ENCODE measurements at places on chromosomes 2 and 18.

DNA sequence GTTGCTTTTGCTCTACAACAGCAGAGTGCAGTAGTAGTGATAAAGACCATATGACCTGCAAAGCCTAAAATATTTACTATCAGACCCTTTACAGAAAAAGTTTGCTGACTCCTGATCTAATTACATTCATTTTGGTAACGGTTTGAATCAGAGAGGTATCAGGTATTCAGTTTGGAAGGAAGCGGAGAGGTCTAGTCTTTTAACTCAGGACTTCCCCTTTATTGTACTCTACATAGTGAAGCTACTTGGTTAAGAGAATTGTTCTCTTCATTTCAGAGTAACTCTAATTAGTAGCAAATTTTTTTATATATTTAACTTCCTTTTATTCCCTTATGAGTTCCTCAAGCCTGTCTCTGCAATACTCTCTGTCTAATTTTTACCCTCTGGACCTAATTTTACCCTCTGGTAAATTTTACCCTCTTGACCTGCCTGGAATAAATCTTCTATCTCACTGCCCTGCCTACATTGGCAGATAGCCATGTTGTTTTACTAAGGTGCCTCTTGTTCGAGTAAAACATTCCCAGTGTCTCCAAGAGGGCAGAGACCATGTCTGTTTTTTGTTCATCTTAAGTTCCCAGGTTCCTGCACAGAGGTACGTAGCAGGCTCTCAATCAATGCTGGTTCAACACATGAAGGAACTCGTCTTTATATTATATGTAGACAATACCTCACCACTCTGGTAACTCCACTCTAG lies 170.6 kb downstream of the DNAH6 start:
- DNase-seq: no peak

DNA sequence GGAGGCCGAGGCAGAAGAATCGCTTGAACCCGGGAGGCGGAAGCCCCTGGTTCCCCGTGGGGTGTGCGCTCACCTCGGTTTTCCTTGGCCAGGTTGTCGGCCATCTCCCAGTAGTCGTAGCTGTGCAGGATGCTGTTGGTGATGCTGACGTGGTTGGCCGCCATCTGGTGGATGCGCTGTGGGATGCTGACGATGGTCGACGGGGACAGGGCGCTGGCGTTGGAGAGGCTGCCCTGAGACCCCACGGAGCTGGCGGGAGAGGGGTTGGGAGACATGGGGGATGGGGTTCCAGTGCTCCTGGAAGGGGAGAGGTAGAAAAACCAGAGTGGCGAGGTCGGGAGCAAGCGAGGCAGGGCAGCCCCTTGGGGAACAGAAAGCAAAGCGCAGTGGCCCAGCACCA lies 64.4 kb upstream of the REV1 start:
- DNase-seq: no peak

GRCh38 chr18:3245185-3245564 lies 2.4 kb upstream of the MYL12A start:
- no peak for DNase-seq

DNA sequence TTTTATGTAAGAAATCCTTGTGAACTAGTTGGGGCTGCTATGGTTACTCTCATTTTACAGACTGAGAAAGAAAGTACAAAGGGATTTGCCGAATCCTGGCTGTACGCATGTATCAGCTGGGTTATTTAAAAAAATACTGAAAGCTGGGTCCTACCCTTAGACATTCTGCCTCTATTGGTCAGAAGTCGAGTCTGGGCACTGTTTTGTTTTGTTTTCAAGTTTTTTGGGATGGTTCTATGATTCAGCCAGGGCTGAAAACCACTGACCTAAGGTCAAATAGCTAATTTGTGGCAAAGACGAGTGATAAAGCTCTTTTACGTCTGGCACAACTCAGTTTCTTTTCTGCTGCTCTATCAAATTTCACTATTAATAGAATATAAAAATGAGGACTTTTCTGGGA lies 5.9 kb upstream of the SLC8A1 start:
- DNase-seq: no peak

DNA sequence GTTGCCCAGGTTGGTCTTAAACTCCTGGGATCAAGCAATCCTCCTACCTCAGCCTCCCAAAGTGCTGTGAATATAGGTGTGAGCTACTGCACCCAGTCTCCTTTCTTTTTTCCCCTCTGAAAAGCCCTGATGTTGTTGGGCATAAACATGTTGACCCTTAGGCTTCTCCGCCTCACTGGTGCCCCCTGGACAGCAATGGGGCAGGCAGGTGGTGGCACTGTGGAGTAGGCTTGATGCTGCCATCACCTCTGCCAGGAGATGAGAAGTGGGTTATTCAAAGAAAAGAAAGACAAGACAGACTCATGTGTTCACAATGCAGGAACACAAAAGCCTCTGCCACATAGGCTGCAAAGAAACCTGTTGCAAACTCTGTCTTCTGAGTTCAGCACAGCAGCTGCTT lies 169.9 kb downstream of the EN1 start:
- no peak for DNase-seq

DNA sequence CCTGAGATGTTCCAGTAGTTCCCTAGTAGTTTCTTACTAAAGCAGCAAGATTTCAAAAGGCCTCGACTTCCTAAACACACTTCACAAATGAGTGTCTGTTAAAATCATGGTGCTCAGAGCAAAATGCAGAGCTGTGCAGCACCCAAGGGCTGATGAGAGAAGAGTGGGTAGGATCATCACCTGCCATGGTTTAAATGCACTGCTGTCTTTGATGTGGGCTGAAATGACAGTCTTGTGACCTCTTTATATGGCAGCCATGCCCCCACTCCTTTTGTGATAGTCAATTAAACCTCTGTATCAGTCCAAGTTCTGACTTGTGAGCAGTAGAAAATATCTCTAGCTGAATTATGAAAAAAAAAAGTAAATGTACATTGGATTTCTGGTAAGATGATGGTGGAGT lies 107.1 kb downstream of the TFCP2L1 start:
- DNase-seq: no peak

- no peak for DNase-seq
Measured at GRCh38 chr18:58015065-58015780, 28.8 kb upstream of the NEDD4L start.

GRCh38 chr2:73292316-73292905 lies 937 bp downstream of the EGR4 start:
- no peak for DNase-seq

DNA sequence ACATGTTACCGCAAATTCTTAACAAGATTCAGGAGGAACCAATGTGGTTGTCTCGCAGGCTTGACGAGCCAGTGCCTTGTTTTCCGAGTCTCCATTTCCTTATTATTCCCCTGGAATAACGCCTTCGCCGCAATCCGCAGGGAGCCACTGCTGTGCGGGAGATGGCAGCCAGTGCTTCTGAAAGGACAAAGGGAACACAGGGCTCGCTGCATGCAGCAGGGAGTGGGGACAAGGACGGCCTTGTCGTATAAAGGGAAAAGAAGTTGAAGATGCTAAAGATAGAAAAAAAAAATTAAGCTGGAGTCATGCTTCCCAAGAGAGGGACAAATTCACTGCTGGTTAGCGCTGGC lies 221.4 kb downstream of the NDUFA10 start:
- no peak for DNase-seq

DNA sequence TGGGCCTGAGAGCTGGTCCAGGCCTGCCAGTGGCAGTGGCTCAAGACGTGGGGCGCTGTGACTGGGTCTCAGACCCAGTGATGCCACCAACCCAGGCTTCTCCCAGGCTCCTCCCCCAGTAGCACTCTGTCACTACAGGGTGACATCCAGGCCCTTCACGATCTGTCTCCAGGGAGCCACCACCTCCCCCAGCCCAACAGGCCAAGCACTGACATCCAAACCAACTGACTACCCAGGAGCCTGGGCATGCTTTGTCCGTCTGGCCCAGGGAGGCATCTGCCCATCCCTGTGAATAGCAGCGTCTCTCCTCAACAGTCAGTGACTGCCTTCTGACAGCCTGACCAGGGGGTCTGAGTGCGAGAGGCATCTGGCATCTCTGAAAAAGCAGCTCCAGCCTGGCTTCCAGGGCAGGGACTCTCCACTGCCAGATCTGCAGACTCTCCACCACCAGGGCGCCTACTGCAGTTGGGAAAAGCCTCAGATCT lies 13.0 kb downstream of the TEX44 start:
- no peak for DNase-seq
